ENCODE measurements at places on chromosomes 11 and 22.

DNA sequence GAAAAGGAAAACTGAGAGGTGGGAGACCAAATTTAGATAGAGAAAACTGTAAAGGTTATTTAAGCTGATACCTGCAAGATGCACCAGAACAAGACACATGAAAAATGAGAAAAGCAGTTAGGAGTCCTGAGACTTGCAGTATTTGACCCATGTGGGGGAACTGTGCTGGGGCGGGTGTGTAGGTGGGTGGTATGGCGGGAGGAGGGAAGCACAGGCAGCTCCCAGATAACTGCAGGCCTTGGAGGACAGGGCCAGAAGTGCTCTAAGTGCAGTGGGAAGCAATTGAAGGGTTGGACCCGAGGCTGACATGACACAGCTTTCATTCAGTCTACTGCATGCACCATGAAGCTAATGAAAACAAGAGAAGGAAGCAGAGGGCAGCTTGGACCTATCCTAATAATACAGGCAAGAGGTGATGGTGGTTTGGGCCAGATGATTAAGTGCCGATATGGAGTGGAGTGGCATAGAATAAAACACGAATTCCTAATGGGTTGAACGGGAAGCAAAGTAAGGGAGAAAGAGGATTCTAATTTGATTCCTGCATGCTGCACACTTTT is 48.0 kb upstream of the ANO3 start:
- DNase-seq, result no peak

- no peak for DNase-seq
Measured at GRCh38 chr22:32591620-32592019, 117.0 kb downstream of the FBXO7 start.

- DNase-seq, result no peak
Measured at GRCh38 chr11:14881576-14882193, 10.3 kb downstream of the CYP2R1 start.

GRCh38 chr11:27296497-27296896 is 66.5 kb downstream of the CCDC34 start:
- DNase-seq, result peak; percentile 3

GRCh38 chr11:76526878-76527277 is 82.1 kb downstream of the EMSY start:
- no peak for DNase-seq

- DNase-seq, result no peak
Measured at GRCh38 chr22:44736581-44737405, 15.6 kb upstream of the ARHGAP8 start.

DNA sequence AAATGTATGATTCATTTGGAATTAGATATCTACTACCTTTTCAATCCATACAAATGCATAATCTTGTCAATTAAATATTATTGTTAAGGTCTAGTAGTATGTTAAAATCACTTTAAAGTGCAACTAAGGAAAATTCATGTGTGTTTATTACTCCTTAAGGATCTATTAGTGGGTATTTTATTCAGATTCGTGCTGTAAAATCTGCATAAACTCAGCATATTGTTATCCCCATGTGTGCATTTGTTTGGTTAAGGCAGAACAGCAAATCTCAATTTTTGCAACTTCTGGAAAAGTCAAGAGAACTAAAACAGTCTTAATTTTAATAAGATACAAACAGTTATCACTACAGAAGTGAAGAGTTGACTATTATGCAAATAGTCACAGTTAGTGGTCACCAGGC is 234.5 kb downstream of the SOX6 start:
- DNase-seq, result no peak

GRCh38 chr11:119377961-119378667 is 3.4 kb downstream of the USP2 start:
- DNase-seq, result no peak

DNA sequence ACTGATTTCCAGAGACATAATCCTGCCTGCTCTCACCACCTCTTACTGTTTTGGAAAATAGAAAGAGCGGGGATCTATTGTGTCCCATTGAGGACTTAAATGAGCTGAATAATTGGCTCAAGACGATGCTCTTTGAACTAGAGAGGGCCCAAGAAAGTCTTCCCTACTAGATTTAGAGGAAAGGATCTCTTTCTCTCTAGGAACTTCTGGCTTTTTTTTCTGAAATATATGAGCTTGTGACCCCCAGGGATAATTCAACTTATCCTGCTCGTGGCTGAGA is 461.4 kb upstream of the KIRREL3 start:
- DNase-seq, result no peak

- DNase-seq, result no peak
Measured at GRCh38 chr11:45605051-45605450, 60.4 kb downstream of the CHST1 start.

- peak; percentile 47 for DNase-seq
Measured at GRCh38 chr11:3022300-3022967, 30.3 kb upstream of the NAP1L4 start.

GRCh38 chr22:48659404-48659996 is 1168.2 kb downstream of the BRD1 start:
- no peak for DNase-seq

DNA sequence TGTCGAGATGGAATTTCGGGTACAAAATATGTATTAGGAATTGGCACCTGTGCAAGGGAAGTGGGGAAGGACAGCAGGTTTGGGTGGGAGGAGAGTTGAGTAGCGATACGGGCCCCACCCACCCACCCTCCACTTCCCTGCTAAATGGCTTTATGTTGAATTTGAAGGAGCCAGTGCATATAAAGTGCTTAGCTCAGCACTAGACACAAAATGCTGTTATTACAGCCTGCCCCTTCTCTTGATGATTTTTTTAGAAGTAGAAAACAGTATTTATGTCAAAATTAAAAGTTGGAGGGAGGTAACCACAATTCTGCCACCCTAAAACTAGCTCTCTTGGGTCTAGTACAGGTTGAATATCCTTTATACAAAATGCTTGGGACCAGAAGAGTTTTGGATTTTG is 59.3 kb upstream of the SUSD2 start:
- no peak for DNase-seq

DNA sequence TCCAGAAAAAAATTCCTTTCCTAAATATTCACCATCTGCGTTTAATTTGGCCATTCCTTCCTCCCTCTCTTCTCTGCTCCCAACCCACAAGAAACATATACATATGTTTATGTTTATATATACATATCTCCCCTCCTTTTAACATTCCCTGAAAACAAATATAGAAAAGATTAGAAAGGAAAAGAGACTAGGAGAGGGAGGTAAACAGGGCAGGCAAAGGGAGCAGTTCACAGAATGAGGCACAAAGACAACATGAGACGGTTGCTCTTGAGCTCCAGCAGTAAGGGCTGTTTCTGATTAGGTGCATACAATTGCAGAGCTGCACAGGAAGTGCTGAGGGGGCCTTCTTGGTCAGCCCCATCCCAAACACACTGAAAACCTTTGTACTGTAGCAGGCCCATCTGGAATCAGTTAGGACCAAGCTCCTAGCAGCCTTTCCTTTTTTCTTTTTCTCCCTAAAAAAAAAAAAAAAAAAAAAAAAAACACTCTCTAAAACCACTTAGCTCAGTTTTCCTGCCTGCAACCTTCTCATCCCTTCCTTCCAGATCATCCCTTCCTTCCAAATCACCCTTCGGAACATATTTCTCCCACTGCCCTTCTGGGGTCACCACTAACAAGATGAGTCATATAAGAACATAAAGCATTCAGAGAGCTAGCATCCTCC is 57.0 kb downstream of the RBFOX2 start:
- no peak for DNase-seq

GRCh38 chr11:122367809-122368231 is 251.8 kb upstream of the BLID start:
- no peak for DNase-seq

GRCh38 chr11:1391165-1392075 is 1.7 kb downstream of the BRSK2 start:
- DNase-seq, result no peak
